Heart right ventricle (tissue), 16 donors: ENCODE measurements at places on chromosomes 4 and X.

DNA sequence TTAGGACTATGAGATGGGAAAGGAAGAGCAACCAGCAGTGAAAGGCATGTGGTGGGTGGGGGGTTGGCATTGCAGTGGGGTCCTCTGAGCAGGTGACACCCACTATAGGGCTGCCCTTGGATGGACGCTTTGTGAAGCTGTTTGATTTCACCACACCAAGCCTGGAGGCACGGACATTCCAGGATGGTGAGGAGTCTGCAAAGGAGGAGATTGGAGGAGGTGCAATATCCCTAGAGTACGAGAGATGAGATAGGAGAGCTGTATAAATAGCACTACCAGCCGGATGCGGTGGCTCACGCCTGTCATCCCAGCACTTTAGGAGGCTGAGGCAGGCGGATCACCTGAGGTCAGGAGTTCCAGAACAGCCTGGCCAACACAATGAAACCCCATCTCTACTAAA is 42.3 kb downstream of the SHOX start:
- no peak for DNase-seq
- H3K27me3 ChIP-seq, result no peaks in the 10 kb centered on the region
- H3K4me1 ChIP-seq, result no peaks in the 10 kb centered on the region
- H3K36me3 ChIP-seq, result no peaks in the 10 kb centered on the region
- H3K4me3 ChIP-seq, result no peak overlapping the region

- no peak for DNase-seq
- no peak overlapping the region for H3K27ac ChIP-seq
- H3K36me3 ChIP-seq, result no peaks in the 10 kb centered on the region
- peaks cover 24% of the 10 kb centered on the region for H3K27me3 ChIP-seq
These were observed 8.0 kb downstream of the SHOX start for GRCh38 chrX:638482-639131.

- H3K27me3 ChIP-seq, result no peaks in the 10 kb centered on the region
- no peaks in the 10 kb centered on the region for H3K4me1 ChIP-seq
- no peak overlapping the region for H3K4me3 ChIP-seq
- no peaks in the 10 kb centered on the region for H3K36me3 ChIP-seq
- no peak overlapping the region for H3K27ac ChIP-seq
These were observed 18.7 kb upstream of the XPNPEP2 start for GRCh38 chrX:129719931-129720530.

DNA sequence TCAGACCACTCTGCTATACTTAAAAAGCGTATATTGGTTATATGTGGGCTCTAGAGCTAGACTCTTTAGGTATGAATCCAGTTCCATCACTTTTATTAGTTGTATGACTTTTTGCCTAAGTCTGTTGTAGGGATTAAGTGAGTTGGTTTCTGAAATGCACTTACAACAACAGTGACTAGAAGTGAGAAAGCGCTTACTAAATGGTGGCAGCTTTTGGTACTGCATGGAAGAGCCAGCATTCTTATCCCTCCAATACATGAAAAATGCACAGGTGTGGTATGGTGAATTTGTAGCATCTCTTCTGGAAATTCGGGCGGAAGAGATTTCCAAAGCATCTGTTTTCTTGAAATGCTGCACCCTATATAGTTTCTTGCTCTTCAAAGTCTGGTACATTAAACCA is 117.1 kb downstream of the SPANXA1 start:
- no peak overlapping the region for H3K4me3 ChIP-seq
- no peak overlapping the region for H3K27ac ChIP-seq
- H3K36me3 ChIP-seq, result no peaks in the 10 kb centered on the region
- no peak for DNase-seq
- H3K4me1 ChIP-seq, result no peaks in the 10 kb centered on the region

DNA sequence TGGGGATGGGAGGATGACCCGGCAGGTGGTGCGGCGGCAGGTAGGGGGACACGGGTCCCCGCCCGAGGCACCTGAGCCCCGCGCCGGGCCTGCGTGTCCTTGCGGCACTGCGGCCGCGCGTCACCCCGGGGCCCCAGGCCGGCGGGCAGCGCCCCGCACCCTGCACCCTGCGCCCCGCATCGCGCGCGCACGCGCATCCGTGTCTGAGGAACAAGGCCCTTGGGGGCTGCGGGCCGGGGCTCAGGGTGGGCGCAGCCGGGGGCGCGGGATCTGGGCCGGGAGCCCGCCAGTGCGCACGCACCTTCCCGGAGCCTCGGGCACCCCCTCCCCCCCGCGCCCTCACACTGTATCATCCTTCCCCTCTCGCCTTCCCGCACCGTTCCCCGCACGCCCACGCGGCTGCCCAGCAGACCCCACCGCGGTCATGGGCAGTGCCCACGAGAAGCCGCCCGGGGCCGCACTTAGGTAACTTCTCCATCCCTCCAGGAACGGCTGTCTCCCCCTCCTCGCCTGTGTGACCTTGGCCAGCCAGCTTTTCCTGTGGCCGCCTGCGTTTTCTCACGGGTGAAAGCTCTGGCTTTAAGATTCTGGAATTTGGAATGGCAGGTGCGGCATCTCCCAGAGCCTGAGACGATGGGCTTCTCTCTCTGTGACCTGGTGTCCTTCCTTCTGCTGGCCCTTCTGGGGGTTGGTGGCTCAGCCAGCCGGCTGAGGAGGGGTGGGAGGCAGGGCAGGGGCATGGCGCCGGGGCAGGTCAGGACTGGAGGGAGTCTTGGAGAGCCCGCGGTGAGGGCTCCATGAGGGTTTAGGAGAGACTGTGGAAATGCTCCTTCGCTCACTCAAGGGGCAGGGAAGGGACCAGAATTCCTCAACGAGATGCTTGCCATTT is 748 bp downstream of the ATP2B3 start:
- H3K4me1 ChIP-seq, result no peaks in the 10 kb centered on the region
- no peak overlapping the region for H3K27ac ChIP-seq
- no peak for DNase-seq
- peaks cover 25% of the 10 kb centered on the region for H3K27me3 ChIP-seq
- H3K4me3 ChIP-seq, result no peak overlapping the region

GRCh38 chr4:123278755-123279154 is 117.8 kb upstream of the SPRY1 start:
- no peak overlapping the region for H3K27ac ChIP-seq
- no peak for DNase-seq
- H3K4me3 ChIP-seq, result no peak overlapping the region
- H3K27me3 ChIP-seq, result no peaks in the 10 kb centered on the region
- H3K4me1 ChIP-seq, result no peaks in the 10 kb centered on the region

DNA sequence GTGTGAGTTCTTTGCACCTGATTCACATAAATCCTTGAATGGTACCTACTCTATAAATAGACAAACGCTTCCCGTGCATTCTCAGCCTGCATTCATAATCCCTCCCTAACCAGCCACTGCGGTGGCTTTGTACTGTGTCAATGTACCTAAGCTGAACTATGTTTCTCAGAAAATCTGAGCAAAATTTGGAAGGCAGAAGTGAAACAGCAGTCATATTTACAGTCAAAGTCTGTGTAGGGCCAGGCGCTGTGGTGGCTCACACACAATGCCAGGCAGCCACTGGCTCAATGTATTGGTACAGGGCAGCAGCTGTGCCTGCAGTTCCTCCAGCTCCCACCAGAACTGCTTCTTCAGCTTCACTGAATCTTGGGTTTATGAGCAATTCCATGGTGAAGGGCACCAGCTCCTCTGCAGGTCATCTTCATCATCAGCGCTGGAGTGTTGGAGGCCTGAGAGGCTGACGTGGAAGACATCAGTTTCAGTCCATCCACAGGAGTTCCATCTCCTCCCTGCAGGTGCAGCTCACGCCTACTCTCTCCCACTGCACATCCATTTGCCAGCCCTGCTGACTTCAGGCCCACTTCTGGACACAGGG is 32.3 kb upstream of the IRF2 start:
- no peak overlapping the region for H3K4me3 ChIP-seq
- no peaks in the 10 kb centered on the region for H3K4me1 ChIP-seq
- no peak for DNase-seq

DNA sequence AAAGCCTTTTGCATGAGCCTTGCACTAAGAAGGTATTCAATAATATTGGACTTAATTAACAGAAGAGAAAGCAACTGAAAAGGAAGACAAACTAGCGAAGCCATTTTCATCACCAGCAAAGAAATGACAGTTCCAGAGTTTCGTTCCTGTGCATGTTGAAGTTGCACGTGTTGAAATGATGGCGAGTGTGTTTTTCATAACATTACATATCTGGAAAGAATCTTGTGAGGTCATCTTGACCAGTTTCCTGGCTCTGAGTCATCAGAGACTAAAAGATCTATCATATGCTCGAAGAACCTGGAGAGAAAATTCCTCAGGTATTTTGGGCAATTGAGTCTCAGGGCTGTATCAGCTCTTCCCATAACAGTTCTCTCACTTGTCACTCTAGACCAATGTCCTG is 106.2 kb upstream of the MAML3 start:
- no peak for DNase-seq
- H3K4me1 ChIP-seq, result peaks cover 10% of the 10 kb centered on the region
- no peaks in the 10 kb centered on the region for H3K36me3 ChIP-seq
- H3K27me3 ChIP-seq, result no peaks in the 10 kb centered on the region
- no peak overlapping the region for H3K27ac ChIP-seq

DNA sequence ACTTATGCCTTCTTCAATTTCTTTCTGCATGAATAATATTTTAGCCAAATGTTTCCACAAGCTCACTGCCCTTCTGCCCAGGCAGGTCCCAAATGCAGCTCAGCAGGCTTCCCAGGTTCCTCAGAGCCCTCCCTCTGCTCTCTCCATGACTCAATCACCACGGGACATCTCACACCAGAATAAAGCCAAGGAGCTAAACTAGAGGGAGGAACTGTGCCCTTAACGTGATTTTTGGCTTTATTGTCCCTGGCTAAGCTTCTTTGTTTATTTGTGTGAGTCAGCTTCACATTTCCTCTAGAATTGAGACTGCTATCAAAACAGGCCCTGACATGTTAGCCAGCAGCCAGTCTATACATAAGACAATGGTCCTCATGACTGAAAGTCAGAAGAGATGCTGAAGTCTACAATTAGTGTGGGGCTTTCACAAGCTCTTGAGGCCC is 186.4 kb upstream of the GALNT7 start:
- H3K36me3 ChIP-seq, result no peaks in the 10 kb centered on the region
- no peak overlapping the region for H3K27ac ChIP-seq
- H3K4me1 ChIP-seq, result no peaks in the 10 kb centered on the region

GRCh38 chr4:5547651-5548249 is 160.6 kb downstream of the EVC2 start:
- DNase-seq, result no peak
- no peaks in the 10 kb centered on the region for H3K4me1 ChIP-seq
- H3K27ac ChIP-seq, result no peak overlapping the region

- H3K4me1 ChIP-seq, result no peaks in the 10 kb centered on the region
- no peaks in the 10 kb centered on the region for H3K27me3 ChIP-seq
- H3K27ac ChIP-seq, result no peak overlapping the region
- no peak overlapping the region for H3K4me3 ChIP-seq
- no peak for DNase-seq
These were observed 15.5 kb upstream of the HPGDS start for GRCh38 chr4:94358101-94358500.

DNA sequence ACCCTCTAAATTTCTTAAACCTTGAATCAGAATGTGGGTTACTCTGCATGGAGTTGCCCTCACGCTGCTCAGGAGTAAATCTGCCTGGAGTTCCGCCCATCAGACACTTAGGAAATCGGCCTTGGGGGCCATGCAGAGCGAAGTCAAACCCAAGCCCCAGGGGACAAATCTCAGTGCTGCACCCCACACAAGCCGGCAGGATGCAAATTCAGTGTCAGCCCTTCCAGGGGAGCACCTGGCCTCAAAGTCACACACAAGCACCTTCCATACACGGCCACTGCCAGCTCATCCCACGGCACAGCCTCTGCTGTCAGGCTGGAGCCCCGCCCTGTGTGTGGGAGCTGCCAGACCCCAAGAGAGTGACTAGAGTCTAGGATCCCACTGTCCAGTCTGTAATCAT is 27.4 kb downstream of the RNF212 start:
- DNase-seq, result no peak
- H3K36me3 ChIP-seq, result no peaks in the 10 kb centered on the region
- no peak overlapping the region for H3K27ac ChIP-seq
- no peaks in the 10 kb centered on the region for H3K4me1 ChIP-seq
- no peak overlapping the region for H3K4me3 ChIP-seq

DNA sequence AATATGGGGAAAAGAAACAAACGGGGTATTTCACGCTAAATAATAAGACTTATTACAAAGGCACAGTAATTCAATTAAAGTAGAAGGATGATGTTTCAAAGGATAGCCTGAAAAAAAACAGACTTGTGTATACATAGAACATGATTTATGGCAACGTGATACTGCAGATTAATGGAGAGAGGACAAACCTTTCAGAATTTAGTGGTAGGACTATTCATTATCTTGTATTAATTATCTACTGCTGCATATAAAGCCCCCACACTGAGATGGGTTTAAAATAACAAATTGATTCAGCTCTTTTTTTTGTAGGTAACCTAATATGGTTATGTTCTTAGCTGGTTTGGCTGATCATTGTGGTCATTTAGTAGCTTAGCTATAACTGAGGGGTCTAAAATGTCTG is 1269.0 kb downstream of the FSTL5 start:
- no peaks in the 10 kb centered on the region for H3K27me3 ChIP-seq
- H3K4me1 ChIP-seq, result no peaks in the 10 kb centered on the region
- no peaks in the 10 kb centered on the region for H3K36me3 ChIP-seq

DNA sequence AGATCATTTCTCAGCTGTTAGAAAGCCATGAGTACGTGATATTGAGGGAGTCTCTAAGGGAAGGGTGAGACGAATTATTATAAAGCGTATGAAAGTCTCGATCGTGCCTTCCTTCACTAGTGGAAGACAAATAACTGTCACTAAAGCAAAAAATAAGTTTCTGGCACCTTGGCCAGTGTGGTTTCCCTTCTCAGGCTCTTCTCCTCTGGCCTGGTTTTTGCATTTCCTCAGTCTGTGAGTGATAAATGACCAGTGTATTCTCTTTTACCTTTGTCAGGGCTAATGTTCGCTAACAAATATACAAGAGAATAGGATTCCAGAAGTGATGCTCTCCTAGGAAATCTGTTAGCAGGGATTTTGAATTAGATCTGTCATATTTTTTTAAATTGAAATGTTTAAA is 19.6 kb downstream of the TXK start:
- H3K36me3 ChIP-seq, result no peaks in the 10 kb centered on the region
- no peak overlapping the region for H3K4me3 ChIP-seq
- no peaks in the 10 kb centered on the region for H3K27me3 ChIP-seq
- H3K27ac ChIP-seq, result no peak overlapping the region
- no peak for DNase-seq

DNA sequence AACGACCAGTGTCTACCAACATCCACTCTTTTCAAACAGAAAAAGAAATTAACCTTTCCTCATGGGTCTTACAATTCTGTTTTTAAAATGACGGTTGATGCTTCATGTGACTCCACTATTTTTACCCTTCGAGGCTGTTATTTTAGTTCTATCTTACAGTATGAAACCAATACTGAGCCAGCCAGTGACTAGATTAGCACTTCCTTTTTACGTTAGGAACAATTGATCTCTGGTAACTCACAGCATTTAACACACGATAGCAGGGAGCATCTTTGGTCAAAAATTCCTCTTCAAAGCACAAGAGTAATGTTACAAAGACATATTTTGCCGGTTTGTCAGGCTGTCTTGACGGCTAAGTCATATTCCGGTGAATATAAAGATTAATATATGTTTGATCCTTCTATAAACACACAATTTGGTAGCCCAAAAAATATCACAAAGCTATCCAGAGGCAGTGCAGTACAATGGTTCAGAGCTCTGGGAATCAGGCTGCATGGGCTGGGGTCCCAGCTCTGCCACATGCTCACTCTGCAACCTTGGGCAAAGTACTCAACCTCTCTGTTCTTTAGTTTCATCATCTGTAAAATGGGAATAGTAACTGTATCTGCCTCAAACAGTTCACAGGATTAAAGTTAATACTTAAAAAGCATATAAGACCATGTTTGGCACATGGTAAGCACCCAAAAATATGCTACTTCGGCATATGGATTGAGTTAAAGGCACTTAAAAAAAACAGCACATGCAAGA is 62.9 kb upstream of the TXK start:
- no peak overlapping the region for H3K4me3 ChIP-seq
- DNase-seq, result no peak
- no peaks in the 10 kb centered on the region for H3K36me3 ChIP-seq

- H3K36me3 ChIP-seq, result no peaks in the 10 kb centered on the region
- DNase-seq, result no peak
These were observed 14.3 kb upstream of the CORIN start for GRCh38 chr4:47852136-47852535.
